ENCODE measurements at places on chromosomes 5 and 9.

DNA sequence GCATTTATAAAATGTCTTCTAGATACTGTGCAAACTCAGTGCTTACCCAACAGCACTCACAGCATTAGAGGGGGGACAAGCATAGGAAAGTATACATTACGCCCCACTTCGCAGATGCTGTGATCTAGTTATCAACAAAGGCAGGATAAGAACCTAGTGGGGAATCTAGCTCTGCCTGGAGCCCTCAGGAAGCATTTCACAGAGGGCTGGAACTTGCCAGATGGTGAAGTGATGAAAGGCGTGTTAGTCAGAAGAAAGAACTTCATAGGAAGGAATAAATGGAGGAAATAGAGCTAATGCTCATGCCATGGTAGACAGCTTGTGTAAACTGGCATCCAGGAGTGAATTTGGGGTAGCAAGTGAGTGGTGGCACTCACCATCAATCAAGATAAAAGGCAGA lies 25.8 kb downstream of the DIRAS2 start:
- H3K36me3 ChIP-seq, result no peaks in the 10 kb centered on the region
- no peak overlapping the region for H3K27ac ChIP-seq
- no peaks in the 10 kb centered on the region for H3K27me3 ChIP-seq
- DNase-seq, result no peak
- H3K4me1 ChIP-seq, result no peaks in the 10 kb centered on the region
- no peak overlapping the region for H3K4me3 ChIP-seq

DNA sequence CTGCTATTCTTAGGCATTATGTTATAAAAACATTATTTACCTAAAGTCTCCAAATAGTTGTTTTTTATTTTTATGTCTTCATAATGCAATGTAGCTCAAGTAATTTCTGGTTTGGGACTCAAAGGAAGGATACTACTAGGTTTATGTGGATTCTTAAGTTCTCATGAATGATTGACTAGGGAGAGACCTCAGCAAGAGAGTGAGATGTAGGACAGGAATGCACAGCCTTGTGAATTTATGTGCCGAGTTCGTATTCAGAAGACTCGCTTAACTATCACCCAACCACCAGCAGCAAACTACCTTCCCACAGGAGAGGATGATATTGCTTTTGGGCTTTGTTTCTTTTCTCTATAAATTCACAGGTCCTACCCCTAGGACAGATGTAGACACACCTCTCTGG lies 282.9 kb downstream of the ARHGEF28 start:
- no peak overlapping the region for H3K27ac ChIP-seq
- H3K36me3 ChIP-seq, result peaks cover 8% of the 10 kb centered on the region
- no peaks in the 10 kb centered on the region for H3K27me3 ChIP-seq
- no peak for DNase-seq

GRCh38 chr9:21252721-21253547 lies 13.1 kb upstream of the IFNA14 start:
- DNase-seq, result no peak
- H3K36me3 ChIP-seq, result no peaks in the 10 kb centered on the region
- no peaks in the 10 kb centered on the region for H3K27me3 ChIP-seq
- no peak overlapping the region for H3K4me3 ChIP-seq
- H3K4me1 ChIP-seq, result peaks cover 3% of the 10 kb centered on the region

DNA sequence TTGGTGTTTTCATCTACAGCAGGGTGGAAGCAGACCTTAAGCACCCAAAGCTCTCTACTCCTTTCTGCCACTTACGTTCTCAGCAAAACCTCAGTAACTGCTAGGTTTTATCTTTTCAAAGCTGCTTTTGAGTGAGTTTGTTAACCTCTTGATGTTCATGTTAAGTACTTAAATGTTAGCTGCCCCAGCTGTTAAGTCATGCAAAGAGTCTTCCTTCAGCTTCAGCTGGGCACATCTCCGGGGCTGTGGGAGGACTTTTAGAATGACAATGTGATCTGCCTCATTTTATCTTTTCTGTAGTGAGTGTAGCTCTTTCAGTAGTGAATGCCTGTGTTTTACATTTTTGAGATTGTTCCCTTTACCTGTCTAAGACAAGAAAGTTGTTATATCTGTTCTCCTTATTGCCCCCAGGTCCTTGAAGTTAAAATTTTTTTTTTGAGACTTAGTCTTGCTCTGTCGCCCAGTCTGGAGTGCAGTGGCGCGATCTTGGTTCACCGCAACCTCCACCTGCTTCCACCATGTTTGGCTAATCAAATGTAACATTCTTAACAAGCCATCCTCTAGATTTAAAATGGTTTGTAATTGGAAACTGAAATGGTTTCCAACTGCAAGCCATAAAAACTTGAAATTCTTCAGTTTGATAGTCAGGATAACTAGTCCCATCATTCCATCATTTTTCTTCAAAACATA lies 19.6 kb downstream of the KDM4C start:
- DNase-seq, result no peak
- H3K27me3 ChIP-seq, result no peaks in the 10 kb centered on the region
- H3K36me3 ChIP-seq, result no peaks in the 10 kb centered on the region
- H3K27ac ChIP-seq, result no peak overlapping the region

- peak overlapping the region; percentile 85 for H3K4me3 ChIP-seq
- no peaks in the 10 kb centered on the region for H3K36me3 ChIP-seq
- no peak for DNase-seq
- H3K27ac ChIP-seq, result peak overlapping the region; percentile 71
- peaks cover 24% of the 10 kb centered on the region for H3K4me1 ChIP-seq
These were observed 644 bp downstream of the BRD3 start for GRCh38 chr9:134066913-134067851.

DNA sequence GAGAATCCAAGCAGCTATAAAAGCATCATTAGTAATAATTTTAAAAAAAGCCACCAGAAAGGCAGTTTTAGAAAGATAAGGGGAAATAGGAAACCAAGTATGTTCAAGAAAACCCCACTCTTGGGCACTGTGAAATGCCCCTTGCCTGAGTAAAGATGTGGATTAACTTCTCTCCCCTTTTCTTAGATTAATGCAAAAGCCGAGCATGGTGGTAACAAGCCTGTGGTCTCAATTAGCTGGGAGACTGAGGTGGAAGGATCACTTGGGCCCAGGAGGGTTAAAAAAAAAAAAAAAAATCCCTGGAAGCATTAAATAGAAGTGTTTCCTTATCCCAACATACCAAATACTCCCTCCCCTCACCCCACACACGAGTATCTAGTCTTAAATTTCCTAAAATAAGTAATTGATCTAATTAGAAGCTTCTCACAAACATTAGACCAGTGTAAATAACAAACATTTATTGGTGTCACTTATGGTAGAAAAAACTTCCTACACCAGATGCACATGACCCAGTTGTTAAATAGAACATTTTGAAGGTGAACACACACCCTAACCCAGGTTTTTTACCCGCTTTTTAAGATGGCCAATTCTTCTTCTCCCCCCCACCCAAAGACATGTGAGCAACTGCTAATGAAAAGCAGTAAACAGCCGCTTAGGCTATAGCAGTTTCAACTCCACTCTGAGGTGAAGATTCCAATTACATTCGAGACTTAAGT lies 5.2 kb downstream of the HSPA5 start:
- peaks cover 42% of the 10 kb centered on the region for H3K4me1 ChIP-seq
- peak overlapping the region; percentile 98 for H3K4me3 ChIP-seq
- H3K27me3 ChIP-seq, result no peaks in the 10 kb centered on the region
- no peak overlapping the region for H3K27ac ChIP-seq
- DNase-seq, result no peak

- no peaks in the 10 kb centered on the region for H3K4me1 ChIP-seq
- no peak overlapping the region for H3K4me3 ChIP-seq
- no peaks in the 10 kb centered on the region for H3K36me3 ChIP-seq
- no peak for DNase-seq
These were observed 54.5 kb downstream of the AK8 start for GRCh38 chr9:132823370-132824145.

All from thoracic aorta (tissue), 2 donors.